HepG2 (cell line): ENCODE measurements at places on chromosomes 2 and 18. TPM values are rescaled to one million over a fixed set of nuclear protein-coding genes. Genes with fewer than 3 reads are reported as not detected.

Gene AMER3
- total RNA-seq, result not detected in 2 replicates

Gene COMMD1
- 105 and 125 TPM in 2 replicates for total RNA-seq

Gene CGREF1
- 7.0 and 13.9 TPM in 2 replicates for total RNA-seq

Gene RND3
- total RNA-seq, result 0.13 and 0.73 TPM in 2 replicates

DNA sequence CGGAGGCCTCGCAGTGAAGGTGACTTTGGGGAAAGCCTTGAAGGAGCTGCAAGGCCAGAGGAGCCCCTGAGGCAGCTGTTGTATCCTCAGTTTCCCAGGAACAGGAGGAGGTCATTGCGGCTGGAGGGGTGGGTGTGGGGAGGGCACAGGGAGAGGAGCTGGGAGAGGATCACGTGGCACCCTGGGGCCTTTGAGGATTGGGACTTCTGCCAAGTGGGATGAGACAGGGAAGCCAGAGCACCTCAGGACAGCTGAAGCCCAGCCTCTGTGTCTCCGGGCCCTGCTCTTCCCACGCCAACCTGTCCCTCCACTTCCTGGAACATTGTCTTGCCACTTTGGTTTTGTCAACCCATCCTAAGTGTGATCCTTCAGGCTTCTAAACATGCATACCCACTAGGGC lies 19.4 kb upstream of the RRM2 start:
- no peak overlapping the region for H3K27ac ChIP-seq
- no peak for DNase-seq
- H3K27me3 ChIP-seq, result no peaks in the 10 kb centered on the region; the same call in 1 of the 2 replicates
- H3K4me3 ChIP-seq, result no peak overlapping the region

- H3K36me3 ChIP-seq, result no peaks in the 10 kb centered on the region
- DNase-seq, result no peak
- H3K27ac ChIP-seq, result no peak overlapping the region
- no peak overlapping the region for H3K4me3 ChIP-seq
- peaks cover 25% of the 10 kb centered on the region; the same call in 1 of the 3 replicates for H3K27me3 ChIP-seq
Observed at GRCh38 chr18:75071866-75072671, 136.9 kb downstream of the PTGR3 start.

DNA sequence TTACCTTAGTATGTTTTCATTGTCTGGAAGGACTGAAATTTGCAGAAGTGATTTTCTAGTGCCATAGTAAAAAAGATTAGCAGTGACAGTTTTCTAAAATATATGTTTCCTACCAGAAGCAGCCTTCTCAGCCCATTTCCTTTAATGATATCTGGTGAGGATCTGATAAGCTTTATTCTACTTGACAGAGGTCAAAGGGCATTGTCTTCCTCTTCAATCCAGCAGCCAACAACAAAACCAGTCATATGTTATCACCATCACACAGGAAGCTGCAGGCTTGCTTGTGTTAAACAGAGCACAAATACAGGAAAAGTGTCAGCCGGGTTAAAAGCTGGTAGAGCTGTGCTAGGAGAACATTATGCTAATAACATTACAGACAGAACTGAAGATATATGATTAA lies 35.6 kb upstream of the ZSWIM2 start:
- H3K27me3 ChIP-seq, result no peaks in the 10 kb centered on the region; the same call in 1 of the 2 replicates
- no peak overlapping the region for H3K27ac ChIP-seq
- no peak overlapping the region for H3K4me3 ChIP-seq

- no peak overlapping the region for H3K27ac ChIP-seq
- DNase-seq, result no peak
- peaks cover 12% of the 10 kb centered on the region; the same call in 1 of the 3 replicates for H3K27me3 ChIP-seq
Observed at GRCh38 chr2:29562896-29563295, 358.5 kb downstream of the ALK start.
